ENCODE measurements at places on chromosomes 4 and X.

DNA sequence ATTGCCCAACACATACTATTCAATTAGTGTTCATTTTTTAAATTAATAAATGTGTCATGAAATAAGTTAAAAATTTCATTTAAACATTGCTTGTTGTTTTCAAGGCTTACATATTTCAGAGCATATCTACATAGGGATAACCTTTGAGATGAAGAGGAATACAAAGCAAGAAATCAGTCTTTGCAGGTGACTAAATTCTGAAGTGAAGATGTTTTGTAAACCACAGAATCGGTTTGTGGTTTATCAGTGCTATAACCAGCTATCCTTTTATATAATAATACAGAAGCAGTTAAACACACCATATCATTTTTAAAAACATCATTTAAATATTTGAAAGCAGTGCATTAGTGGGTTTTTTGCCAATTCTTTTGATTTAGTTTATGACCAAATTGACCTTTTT lies 26.9 kb downstream of the FAM241A start:
- DNase-seq: no peak

DNA sequence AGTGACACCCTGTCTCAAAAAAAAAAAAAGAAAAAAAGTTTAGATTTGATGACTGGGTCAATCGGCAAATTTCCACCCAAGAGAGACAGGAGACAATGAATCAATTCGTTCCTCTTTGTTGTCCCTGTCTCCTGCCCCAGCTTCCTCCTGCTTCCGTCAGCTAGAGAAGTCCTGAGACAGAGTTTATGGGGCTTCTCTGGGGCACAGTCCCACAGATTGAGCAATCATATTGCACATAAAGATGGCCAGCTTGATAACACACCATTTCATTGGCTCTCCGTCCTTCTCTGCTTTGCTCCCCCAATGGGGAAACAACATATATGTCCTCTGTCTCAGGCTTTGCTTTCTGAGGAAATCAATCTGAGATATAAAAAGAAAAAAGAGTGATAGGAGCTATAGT lies 78.4 kb upstream of the FUNDC1 start:
- DNase-seq: no peak

GRCh38 chr4:132893787-132894186 lies 255.3 kb upstream of the PCDH10 start:
- no peak for DNase-seq

DNA sequence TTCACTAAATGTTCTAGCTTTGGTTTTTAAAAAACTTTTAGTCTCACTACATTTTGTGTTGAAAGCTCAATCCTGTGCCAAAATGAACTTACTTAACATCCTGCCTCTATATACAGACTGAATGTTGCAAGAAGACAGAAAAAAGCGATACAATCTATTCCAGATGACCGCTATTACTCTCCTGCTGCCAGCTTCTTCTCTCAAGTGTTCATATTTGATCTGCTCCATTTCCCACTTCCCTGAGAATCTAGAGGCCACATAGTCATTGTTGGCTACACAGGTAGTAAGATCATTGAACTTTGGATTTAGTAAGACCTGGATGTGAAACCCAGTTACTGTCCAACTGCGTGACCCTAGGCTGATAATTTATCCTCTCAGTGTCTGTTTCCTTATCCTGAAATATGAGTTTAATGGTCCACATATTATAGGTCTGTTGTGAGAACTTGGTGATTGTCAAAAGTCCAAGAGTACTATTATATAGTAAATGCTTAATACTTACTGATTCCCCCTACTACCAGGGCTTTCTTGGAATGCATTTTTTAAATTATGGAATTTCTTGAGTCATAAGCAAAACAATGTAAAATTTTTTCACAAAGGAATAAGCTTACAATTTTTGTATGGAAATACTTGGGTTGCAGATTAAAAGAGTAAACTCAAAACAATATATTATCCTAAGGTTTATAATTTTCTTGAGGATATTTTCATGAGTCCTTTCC lies 976.8 kb upstream of the ADGRL3 start:
- DNase-seq: no peak

GRCh38 chr4:80183250-80184052 lies 13.9 kb upstream of the PRDM8 start:
- peak; percentile 17 for DNase-seq

GRCh38 chr4:144296941-144297340 lies 156.4 kb upstream of the GYPA start:
- no peak for DNase-seq

DNA sequence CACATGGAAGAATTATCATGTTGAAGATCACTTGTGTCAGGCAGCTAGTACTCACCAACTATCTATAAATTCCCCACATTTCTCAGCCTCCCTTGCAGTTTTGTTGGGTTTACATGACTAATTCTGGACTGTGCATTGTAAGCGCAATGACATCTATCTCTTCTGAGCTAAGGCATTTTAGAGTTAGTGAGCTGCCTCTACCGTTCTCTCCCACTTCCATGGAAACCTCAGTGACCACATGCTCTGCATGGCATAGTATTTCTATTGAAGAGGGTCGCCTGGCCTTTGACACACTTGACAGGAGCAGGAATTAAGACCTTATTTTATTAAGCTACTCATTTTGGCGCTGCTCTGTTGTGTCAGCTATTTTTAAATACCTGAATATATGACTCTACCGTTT lies 67.5 kb upstream of the NPY2R start:
- no peak for DNase-seq

DNA sequence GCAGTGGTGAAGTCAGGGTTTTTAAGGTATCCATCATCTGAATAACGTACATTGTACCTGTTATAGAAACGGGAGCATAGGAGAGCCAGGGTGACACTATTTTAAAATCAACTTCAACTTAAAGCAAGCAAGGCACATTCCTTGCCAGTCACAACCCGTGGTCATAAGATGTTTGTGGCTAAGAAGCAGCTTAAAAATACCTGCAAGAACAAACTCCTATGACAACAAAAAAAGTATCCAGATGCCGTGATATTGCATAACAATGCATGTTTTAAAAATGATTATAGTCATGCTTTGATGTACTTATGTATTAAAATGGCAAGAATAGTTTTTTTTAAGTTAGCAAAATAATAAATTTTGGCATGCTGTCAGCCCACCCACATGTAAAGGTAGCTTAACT lies 16.5 kb upstream of the SYNPO2 start:
- no peak for DNase-seq

GRCh38 chrX:106246511-106246910 lies 78.4 kb downstream of the PWWP3B start:
- DNase-seq: no peak

GRCh38 chr4:85610450-85610849 lies 135.5 kb downstream of the ARHGAP24 start:
- DNase-seq: no peak

- DNase-seq: no peak
Measured at GRCh38 chr4:21452931-21453330, 495.6 kb downstream of the KCNIP4 start.

DNA sequence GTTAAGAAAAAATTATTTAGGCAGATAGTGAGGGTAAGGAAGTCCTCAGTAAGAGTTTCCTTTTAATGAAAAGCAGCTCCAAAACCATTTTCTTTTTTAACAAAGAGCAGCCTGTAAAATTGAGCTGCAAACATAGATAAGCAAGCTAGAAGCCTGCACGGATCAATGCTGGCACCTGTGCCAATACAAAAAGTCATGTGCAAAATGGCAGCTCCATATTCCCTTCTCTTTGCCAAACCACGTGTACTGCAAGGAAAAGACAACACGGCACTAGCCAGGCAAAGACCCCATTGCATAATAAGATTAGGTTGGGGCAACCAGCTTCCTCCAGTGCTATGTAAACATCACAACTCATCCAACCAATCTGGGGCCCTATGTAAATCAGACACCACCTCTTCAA lies 268.4 kb upstream of the INTU start:
- DNase-seq: no peak

- DNase-seq: no peak
Measured at GRCh38 chr4:78222575-78223186, 165.6 kb downstream of the FRAS1 start.

- DNase-seq: no peak
Measured at GRCh38 chr4:189445613-189446012, 495.1 kb upstream of the FRG1 start.

GRCh38 chr4:138588501-138588900 lies 346.4 kb upstream of the SLC7A11 start:
- no peak for DNase-seq

GRCh38 chrX:131728295-131729145 lies 184.6 kb downstream of the OR13H1 start:
- no peak for DNase-seq

DNA sequence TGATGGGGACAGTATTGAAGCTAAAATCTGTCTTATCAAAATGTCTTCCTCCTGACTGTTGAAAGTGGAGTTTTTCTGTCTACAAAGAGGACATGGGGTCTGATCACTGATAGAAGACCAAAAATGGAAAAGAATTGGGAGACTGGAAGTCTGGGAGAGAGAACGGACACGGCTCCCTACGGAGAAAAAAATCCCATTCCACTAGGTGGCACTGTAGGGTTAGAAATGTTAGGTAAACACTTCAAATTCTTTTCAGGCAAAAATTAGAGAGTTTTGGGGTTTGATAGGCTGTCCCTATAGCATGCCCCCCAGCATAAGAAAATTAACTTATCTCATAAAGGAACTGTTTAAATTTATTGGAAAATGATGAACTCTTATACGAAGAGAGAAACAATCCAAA lies 200.5 kb downstream of the FAM133A start:
- DNase-seq: no peak
